ENCODE measurements at places on chromosomes 12 and 14.

DNA sequence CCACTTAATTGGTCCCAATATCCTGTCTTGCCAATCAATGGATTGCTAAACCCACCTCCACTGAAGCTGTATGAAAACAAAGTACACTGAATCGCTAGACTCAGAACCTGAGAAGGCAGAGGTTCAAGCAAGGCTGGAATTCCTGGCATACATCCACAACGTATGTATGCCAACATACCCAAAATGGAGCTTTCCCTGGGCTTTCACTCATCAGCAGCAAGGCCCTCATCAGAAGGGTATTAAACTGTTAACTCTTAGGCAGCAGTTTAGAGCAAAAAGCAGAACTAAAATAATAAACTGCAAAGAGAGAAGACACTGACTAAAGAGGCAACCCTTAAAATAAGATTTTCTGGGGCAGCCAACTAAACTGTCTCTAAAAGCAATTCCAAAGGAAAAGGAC lies 13.6 kb downstream of the MED13L start:
- DNase-seq: no peak

DNA sequence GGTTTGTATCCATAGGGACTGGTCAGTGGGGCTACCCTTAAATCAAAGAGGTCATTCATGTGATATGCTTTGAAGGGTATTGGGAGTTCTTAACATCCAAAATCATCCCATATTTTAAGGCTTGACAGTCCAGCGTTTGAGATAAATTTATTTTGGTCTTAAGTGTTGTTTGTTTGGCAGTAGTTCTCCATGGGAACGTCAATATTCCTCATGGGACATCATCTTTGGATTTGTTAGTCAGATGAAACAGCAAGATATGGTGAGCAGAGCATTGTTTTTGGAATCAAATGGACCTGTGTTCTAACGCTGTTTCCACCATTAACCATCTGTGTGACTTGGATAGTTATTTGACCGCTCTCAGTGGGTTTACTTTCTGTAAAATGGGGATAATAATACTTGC lies 45.9 kb upstream of the GSG1 start:
- DNase-seq: no peak

GRCh38 chr14:71675126-71675899 lies 256.9 kb upstream of the RGS6 start:
- no peak for DNase-seq

GRCh38 chr12:16670456-16671050 lies 64.6 kb upstream of the LMO3 start:
- DNase-seq: no peak

GRCh38 chr14:38297681-38298080 lies 41.8 kb upstream of the CLEC14A start:
- no peak for DNase-seq

DNA sequence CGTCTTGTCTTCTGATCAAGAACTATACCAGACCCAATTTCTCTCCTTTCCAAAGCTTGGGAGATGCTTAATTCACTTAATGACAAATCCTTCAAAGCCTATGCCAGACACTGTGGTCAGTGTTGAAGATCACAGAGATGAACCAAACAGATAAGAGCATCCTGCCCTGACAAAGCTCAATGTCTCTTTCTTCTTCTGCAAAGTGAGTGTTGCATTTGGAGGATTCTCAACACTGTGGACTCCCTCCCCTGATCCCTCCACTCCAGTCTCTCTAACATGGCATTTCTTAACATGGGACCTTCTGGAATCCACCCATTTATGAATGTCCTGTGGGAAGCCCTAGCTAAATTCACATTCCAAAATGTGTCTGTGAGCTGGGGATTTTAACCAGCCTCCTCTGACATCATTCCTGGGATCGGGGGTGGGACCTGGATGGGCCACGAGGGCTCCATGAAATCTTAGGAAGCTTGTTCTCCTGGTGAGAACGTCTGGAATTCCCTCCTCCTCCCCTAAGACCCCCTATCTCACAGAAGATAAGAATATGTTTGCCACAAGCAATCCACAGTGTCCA lies 20.3 kb downstream of the SYNE3 start:
- DNase-seq: no peak

DNA sequence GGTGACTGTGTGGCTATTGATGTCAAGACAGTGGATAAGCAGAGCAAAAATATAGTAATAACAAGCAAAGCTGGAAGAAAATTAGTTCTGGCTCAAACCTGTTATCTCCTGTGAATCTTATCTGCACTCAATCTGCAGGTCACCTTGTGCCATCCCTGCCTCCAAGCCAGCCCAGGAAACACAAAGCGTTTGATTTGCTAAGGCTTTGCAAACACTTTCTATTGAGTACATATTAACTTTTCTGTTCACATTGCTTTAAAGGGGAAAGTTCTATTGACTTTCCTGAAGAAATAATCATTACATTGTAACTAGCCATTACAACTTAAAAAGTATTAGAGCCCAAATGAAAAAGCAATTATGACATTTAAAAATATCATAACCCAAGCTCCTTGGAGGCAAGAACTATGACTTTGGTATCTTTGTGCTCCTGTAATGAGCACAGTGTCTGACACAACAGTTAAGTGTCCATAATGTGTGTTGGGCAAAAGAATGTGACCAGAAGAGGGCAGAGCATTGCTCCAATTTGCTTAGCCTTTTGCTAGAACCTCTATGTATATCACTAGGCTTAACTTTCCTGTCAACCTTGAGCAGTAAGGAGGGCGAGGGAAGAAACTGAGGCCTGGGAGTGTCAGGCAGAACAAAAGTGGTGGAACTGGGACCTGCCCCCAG lies 24.7 kb downstream of the SERPINA3 start:
- DNase-seq: no peak

GRCh38 chr14:89033756-89034155 lies 209.3 kb downstream of the TTC8 start:
- peak; percentile 63 for DNase-seq

DNA sequence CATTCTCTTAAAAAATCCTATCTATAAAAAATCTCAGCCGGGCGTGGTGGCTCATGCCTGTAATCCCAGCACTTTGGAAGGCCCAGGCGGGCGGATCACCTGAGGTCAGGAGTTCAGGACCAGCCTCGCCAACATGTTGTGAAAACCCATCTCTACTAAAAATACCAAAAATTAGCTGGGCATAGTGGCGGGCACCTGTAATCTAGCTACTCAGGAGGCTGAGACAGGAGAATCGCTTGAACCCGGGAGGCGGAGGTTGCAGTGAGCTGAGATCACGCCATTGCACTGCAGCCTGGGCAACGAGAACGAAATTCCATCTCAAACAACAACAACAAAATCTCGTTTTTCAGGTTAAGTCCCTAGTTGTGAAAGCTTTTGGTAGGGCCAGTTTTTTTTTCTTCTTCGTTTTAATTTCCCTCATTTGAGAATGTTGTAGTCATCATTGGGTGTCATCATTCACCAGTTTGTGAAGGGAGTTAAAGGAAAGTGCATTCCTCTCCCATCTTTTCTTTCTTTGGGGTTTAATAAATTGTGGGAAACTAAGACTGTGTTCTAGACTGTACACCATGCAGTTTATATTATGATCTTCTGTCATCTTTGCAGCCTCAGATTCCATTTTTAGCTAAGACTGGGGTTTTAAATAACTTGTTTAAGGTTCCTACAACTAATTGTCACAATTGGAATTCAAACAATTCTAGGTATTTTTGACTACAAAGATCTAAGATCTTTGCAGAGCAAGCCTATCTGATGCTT lies 23.9 kb downstream of the MDM2 start:
- no peak for DNase-seq

DNA sequence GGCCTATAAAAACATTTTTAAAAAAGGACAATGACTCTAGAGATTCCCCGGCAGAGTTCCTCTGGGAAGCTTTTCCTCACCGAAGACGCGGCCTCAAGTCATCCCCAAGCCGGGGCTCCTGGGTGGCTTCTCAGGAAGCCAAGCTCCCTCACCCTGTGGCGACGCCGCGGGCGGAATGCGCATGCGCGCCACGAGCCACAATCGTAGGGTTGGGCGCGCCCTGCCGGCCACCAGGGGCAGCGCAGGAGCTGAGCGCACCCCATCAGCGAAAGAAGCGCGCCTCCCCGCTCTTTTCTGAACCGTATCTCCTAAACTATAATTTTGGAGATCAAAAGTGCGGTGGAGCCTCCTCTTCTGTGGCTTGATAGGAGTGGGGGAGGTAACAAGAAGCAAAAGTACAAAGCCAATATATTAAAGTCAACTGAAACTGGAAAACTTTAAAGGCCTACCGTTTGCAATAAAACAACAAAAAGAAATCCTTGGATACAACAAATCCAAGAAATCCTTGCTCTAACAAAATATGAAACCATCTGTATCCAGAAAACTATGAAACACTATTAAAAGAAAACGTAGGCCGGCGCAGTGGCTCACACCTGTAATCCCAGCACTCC lies 17.4 kb upstream of the CHFR start:
- no peak for DNase-seq

- DNase-seq: peak; percentile 64
Observed at GRCh38 chr12:38138225-38139221, 178.1 kb upstream of the ALG10B start.

GRCh38 chr14:90599748-90600507 lies 203.1 kb downstream of the CALM1 start:
- DNase-seq: peak; percentile 9

GRCh38 chr12:8823565-8824300 lies 1.3 kb downstream of the A2ML1 start:
- DNase-seq: no peak

GRCh38 chr12:91377436-91377835 lies 194.8 kb upstream of the DCN start:
- DNase-seq: no peak
